ENCODE measurements at places on chromosomes 1 and 21.

DNA sequence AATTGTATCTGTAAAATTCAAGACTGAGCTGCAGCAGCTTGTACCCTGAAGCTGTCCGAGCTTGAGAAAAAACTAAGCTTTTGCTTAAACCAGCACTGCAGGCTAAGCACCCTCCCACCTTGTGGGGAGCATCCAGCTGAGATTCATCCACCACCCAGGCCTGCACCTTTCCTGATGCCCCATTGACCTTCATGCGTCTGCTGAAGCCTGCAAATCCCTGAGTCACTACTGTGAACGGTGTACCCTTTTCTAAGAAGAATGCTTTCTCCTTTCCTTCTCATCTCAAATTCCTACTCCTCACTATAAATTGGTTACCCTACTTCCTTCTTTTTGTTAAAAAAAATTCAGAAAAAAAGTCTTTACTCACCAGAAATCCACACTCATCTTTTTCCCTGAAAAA, 90.9 kb upstream of the RGS18 start:
- no peak for DNase-seq

- DNase-seq = no peak
Observed at GRCh38 chr1:41416081-41416480, 54.8 kb downstream of the FOXO6 start.

GRCh38 chr1:21932127-21932526, 5.0 kb downstream of the HSPG2 start:
- no peak for DNase-seq

- DNase-seq = no peak
Observed at GRCh38 chr1:234214129-234214910, 158.9 kb upstream of the COA6 start.

DNA sequence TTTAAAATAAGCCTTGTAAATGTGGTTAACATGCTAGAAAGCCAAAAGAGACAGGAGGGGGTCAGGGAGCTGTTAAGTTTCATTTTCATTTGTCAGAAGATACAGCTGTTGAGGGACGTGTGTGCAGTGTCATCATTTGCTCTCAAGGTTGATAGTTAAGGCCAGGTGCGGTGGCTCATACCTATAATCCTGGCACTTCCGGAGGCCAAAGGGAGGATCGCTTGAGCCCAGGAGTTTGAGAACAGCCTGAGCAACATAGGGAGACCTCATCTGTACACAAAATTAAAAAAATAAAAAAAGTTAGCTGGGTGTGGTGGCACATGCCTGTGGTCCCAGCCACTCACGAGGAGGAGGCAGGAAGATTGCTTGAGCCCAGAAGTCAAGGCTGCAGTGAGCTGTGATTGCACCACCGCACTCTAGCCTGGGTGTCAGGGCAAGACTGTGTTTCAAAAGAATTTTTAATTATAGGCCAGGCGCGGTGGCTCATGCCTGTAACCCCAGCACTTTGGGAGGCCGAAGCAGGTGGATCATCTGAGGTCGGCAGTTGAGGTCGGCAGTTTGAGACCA, 22.7 kb downstream of the ZBTB8OS start:
- no peak for DNase-seq

GRCh38 chr1:246078126-246078887, 428.8 kb downstream of the SMYD3 start:
- DNase-seq = no peak

All from NCI-H1436 treated with DMSO at 0.1 percent for 48 hours (cell line).